LoVo (cell line): ENCODE measurements at places on chromosomes 3 and 15.
A peak's percentile ranks its signal among the peaks of the same experiment; 100 is the strongest.

DNA sequence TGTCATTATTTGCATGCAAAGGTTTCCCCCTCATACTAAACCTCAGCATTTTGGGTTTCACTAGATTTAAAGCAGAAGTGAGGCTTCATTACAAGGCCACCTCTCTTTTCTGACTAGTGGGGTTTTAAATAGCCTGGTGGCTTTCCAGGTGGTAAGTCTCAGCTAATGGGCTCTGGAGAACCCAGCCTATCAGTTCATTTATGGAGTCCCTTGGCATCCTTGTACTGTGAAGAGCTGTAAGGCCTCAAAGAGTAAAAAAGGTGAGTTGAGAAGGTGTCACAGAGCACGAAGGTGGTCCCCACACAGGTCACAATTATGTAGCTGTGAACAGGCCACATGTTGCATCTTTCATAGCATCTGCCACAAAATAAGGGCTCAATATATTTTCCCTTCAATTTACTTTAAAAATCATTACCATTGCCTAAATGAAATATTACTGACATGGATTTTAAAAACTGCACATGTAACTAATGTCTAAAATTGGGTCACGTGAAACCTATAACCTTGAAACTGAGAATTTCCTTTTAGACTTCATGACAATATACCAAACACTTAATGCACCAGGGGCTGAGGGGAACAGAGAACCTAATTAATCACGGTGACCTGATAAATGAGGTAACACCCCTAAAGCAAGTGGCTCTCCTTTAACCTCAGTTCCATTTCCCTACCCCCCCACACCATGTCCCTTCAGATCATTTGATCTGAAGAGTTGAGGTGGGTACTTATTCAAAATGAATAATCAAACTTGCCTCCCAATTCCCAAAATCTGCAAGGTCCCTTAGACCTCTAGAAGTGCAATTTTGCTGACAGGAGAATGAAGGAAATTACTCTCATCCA lies 1.3 kb downstream of the NGLY1 start:
- no peak for DNase-seq

GRCh38 chr3:107881509-107881908 lies 209.3 kb downstream of the CD47 start:
- no peak for DNase-seq

DNA sequence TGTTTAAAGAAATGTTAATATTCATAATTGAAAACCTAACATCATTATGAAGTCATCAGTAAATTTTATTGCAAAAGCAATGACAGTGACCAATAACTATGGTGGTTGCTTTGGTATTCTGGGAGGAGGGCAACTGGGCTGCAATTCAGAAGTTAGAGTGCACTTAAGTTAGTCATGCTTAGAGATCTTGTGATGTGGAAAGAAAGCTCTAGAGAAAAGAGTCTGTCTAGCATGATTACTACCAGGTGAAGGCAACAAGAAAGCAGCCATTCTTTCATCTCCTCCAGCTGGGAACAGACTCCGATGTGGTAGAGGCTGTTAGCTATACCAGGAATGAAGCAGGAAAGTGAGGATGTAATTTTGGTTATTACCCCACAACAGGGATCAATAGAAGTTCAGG lies 625.6 kb downstream of the SI start:
- DNase-seq: no peak

- no peak for DNase-seq
These were observed 91.9 kb downstream of the LRRC3B start for GRCh38 chr3:26714485-26714884.

- DNase-seq: no peak
These were observed 60.3 kb downstream of the TM4SF4 start for GRCh38 chr3:149534671-149535332.

DNA sequence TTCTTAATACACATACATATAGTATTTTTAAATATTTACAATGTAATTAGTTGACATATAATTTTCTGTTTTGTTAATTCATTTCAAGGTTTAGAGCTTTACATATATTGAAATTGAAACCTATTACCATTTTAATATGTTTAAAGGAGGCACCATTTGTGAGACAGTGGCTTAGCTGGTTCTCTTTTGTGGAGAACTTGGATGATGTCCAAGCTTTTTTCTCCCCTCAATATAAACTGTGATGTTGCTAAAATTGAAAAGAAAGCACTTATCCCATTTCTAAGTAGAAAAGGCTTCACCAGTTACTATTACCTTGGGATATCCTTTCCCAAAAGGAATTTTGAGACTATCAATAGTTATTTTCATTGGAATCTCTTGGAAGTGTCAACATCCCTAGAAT lies 707.2 kb downstream of the NTRK3 start:
- no peak for DNase-seq

- peak; percentile 39 for DNase-seq
These were observed 144.3 kb downstream of the EEFSEC start for GRCh38 chr3:128297401-128298138.

GRCh38 chr3:66227915-66228314 lies 7.1 kb downstream of the SLC25A26 start:
- no peak for DNase-seq

GRCh38 chr3:24498391-24498790 lies 3.7 kb upstream of the THRB start:
- no peak for DNase-seq

GRCh38 chr3:108171106-108171505 lies 51.1 kb downstream of the IFT57 start:
- DNase-seq: no peak

GRCh38 chr3:71562938-71563337 lies 20.6 kb downstream of the FOXP1 start:
- DNase-seq: no peak

DNA sequence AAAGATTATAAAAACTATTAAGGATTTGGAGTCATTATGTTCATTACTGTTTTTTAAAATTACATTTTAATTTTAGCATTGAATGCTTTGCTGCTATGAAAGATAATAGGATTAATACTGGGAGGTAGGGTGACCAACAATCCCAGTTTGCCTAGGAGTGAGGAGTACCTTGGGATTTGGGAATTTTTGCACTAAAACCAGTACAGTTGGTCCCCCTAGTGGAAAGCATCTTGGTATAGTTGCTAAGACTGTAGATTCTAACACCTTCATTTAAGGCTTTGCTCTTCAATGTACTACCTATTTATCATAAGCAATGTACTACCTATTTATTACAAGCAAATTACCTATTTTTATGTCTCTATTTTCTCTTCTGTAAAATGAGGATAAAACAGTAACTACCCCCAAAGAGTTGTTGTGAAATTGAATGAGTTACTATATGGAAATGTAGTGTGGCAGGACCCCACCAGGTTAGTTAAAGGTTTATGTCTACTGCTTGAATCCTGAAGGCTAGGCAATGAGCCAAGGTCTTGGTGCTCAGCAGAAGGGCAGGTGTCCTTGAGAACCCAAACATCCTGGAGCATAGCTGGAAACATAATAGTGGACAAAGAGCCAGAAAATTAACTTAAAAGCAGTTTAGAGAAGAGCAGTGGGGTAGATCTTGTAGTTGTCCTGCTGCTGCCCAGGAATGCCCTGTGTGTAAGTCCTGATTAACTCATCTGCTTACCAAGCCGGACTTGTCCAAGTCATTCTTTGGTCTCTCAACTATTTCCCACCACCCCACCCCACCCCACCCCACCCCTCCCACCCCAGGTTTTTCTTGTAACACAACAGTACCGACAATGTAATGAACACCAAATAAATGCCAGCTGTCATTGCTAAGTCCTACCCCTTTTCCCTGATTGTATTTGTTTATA lies 49.2 kb upstream of the NMD3 start:
- DNase-seq: no peak

DNA sequence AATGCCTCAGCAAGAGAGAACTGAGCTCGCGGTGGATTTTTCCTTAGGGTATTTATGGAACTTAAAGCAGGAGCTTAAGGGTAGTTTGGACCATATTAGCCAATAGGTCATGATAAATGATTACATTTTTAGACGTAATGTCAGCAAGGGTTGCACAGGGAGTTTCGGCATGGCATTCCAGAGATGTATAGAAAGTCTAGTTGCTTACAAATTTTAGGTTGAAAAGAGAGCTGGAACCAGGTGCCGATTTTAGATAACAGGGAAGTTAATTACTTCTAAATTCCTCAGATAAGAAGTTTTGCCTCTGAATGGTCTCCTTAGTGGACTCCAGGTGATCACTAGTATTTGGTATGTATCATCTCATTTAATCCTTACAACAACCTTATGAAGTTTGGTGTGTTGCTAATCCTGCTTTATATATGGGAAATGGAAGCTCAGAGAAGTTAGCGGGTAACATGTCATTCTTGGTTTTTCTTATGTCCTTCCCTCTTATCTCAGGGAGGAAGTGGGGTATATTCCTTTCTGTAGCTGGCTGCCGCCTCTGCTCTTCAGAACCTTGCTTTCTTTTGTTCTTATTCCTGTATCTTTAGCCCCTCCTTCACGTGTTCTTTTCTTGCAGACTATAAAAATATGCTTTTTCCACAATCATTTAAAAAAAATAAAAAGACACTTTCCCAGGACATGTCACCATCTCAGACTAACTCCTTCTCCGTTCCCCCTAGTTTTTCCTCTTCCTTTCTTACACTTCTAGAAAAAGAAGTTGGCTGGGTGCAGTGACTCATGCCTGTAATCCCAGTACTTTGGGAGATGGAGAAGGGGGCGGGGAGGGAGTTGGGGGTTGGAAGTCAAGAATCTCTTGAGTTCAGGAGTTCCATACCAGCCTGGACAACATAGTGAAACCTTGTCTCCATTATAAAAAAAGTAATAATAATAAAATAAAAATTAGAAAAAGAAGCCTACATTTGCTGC lies 25.7 kb downstream of the IQGAP1 start:
- DNase-seq: no peak

GRCh38 chr15:26632500-26632899 lies 140.4 kb downstream of the GABRB3 start:
- DNase-seq: no peak

DNA sequence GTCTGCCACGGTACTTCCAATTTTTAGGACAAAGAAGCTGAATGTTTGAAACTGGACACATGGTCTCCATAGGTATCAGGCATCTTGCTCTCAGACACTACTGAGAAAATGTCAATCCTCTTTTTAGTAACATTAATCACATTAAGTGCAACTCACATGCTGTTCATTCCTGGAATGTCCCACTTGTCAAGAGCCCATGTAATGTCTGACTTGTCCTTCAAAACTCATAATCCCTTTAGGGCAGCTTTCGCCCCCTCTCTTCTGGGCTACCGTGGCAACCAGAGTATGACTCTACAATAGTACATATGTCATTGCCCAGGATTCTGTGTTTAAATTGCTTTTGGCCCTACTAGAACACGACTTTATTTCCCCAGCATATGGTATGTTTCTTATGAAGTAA lies 12.3 kb downstream of the NUDT16 start:
- DNase-seq: no peak

DNA sequence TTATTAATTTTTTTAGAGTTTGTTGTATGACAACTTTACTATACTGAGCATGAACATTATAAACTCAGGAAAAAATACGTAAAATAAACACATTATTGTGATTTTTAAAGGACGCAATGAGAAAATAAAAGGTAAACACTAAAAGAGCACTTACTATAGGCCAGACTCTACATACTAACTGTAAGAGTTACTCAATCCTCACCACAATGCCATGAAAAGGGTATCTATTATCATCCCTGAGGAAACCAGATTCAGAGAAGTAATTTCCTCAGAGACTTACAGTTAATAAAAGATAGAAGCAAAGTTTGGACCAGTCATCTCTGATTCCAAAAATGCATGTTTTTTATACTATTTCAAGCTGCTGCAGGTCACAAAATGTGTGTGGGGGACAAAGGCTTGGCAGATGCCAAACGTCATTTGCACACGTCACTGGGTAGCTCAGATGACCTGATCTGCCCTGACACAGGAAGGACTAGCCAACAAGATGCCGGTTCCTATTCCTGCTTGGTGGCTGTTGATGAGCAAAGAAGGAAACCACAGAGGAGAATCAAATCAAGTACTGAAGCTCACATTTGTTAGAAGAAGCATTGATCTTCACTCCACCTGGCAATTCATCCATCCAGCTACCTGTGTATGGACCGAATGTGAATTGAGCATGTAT lies 42.3 kb downstream of the KLHL6 start:
- no peak for DNase-seq

DNA sequence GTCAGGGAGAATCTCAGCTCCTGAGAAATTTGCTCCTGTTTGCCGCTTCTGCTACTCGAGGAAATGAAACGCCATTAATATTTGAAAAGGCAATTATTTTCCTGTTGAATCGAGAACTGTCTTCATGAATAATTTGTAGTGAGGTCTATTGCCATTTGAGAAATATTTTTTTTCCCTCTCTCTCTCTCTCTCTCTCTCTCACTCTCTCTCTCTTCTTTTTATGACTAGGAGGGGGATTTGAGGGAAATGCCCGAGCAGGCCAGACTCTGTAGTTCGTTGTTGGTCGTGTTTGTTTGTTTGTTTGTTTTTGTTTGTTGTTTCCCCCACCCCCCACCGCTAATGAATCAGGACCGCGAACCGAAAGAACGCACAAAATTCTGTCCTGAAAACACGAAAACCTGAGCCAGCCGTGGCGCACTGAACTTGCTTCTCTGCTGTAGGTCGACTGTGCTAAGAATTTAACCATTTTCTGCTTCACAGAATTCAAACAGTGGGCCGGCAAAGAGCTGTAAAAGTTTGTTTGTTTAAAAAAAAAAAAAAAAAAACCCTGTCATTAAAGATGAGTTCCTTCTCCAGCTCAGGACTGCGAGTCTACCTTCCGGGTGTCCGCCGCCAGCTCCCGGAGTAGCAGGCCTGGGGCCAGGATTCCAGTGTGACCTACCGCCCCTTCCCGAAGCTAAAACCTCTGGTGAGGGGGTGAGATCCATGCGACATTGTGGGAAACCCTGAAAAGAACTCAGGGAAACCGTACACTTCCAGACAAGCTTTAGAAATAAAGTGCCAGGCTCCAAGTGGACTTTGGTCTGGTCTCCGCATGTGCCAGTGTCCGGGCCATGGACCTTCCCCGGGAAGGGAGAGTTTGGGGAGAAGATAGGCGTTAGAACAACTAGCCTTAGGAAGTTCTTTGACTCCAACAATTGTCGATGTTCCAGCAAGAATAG lies 12.1 kb downstream of the ZIC4 start:
- no peak for DNase-seq

- DNase-seq: no peak
These were observed 481.4 kb upstream of the CFAP20DC start for GRCh38 chr3:59531066-59531745.

GRCh38 chr3:129195731-129196256 lies 12.1 kb upstream of the CNBP start:
- no peak for DNase-seq

DNA sequence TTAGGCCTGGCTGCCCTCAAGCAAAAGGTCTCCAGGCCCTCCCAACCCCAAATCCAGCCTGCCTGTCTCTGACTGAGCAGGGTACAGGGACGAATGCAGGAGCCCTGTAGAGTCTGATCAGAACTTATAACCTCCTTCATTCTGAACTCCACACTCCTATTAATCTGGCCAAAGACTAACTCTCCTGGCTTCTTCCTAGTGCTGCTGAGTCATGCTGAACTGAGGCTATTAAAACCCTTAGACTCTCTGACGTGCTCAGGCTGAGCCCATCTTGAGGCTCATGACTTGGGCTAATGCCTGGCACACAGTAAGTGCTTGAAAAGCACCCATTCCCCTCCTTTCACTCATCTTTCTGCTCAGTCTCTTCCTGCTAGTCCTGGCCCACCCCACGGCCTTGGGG lies 81.9 kb downstream of the NUP210 start:
- no peak for DNase-seq
